NCI-H69 (cell line): ENCODE measurements at places on chromosomes 11 and 22.

- DNase-seq, result no peak
These were observed 36.9 kb downstream of the NAALAD2 start for GRCh38 chr11:90171359-90171758.

DNA sequence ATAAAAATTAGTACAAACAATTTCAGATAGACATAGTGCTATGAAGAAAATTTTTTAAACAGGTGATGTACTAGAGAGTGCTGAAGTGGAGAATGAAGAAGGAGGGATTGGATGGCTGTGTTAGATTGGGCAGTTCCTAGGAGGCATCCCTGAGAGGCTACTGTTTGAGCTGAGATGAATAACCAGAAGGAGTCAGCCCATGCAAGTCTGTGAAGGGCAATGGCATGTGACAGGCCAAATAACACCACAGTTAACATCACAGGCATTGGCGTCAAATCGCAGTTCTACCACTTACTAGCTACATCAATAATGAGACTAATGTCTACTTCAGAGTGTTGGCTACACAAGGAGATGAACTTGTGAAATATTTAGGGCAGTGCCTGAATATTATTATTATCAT is 35.4 kb downstream of the HORMAD2 start:
- DNase-seq, result no peak

GRCh38 chr11:109089144-109089543 is 332.8 kb upstream of the C11orf87 start:
- DNase-seq, result no peak

- DNase-seq, result no peak
These were observed 80.9 kb downstream of the MED15 start for GRCh38 chr22:20588092-20588842.

GRCh38 chr11:72001834-72002591 is 3.3 kb downstream of the IL18BP start:
- DNase-seq, result no peak

- DNase-seq, result no peak
These were observed 14.2 kb downstream of the RANGAP1 start for GRCh38 chr22:41271787-41272186.

DNA sequence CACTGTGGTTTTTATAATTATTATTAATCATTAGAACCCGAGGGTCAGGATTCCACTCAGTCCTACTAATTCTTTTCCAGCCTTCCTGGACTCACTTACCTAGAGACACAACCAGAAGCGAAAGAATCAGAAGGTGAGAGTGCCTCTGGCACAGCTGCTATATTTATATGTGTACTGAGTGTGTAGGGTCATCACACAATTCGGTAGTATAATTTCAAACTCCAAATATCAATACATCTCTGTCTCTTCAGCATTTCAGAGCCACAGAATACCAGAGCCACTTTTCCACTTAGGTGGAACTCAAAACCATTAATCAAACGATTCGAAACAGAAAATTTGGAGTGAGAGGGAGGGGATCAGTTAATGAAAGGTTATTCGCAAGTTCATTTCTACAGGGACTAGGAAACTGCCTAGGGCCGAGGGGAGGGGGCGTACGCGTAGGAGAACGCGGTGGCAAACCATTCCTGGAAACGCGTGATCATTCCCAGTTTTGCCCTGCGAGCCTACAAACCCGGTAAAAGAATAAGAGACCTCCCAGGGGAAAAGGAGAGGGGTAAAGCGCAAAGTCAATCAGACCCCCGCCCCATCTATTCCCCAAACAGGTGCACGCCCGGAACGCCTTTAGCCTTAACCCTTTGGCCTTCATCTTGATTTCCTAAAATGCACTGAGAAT is 5.4 kb downstream of the BSX start:
- DNase-seq, result no peak

DNA sequence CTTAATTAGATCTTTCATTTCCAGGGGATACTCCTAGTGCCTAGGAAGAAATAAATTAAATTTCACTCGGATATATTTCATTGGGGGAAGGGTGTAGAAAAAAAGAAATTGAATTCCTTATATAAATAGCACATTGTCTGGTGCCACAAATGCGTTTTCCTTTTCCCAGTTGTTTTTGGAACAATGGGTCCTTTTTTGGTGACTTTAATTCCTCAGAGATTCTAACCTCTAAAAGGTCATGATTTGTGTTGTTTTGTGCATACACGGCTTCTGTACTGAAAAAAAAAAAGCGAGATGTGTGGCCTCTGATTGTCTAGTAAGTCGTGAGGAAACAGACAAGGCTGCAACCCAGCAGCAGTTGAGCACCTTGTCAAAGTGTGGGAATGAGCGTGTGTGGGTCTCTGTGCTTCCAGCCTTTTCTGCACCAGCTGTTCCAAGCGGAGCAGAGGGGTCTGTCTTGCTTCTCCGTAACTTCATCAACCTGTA is 64.5 kb upstream of the CRTAM start:
- no peak for DNase-seq

- DNase-seq, result peak; percentile 92
These were observed 19.8 kb downstream of the FAM118A start for GRCh38 chr22:45329530-45329936.

DNA sequence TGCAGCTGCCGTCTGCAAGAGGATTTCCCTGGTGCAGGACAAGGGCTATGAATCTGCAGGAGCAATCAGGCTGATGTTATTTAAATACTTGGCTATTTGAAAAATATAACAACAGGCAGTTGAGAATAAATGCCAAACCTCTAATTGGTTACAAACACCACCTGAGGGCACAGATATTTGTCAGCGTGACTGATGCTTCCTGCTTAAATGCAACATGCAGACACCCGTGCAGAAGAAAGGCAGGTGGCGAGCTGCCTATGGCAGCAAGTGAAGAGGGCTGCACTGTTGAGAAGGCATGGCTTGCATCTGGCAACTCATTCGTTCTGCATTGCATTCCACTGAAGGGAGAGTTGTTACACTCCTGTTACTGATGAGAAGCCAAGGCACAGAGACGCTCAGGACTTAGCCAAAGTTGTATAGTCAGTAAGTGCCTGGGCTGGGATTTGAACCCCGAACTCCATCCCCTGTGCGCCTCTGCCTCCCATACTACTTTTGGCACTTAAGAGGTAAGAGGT is 350.6 kb downstream of the TENM4 start:
- peak; percentile 87 for DNase-seq

DNA sequence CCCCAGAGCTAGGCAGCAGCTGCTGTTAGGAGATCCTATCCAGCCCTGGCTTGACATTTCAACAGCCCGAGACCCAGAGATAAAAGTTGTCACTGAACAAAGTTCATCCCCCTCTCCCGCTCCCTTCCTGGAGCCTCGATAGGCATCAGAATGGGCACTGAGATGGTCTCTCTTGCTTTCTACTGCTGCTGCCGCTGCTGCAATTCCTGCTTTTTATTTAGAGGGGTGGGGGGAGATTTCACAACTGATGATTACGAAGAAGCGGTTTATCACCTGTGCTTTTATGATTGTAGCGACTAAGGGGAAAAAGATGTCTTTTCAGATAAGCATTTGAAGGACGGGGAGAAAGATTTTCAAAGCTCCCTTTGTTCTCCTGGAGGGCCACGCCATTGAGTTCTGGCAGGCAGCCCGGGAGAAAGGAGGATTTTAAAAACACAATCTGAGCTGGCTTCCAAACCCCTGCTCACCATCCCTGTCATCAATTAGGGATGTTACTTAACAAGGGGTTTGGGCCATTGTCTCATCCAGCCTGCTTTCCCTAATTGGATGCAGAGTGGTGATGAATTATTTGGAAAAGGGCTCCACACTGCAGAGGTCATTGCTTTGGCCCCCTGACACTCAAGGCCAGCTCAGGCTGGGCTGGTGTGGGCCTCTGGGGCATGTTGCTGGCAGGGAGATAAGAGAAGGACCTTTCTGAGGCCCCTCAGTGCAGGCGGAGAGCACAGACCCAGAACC is 344.7 kb downstream of the BUD13 start:
- peak; percentile 84 for DNase-seq

GRCh38 chr11:76783294-76783895 is at the start of gene TSKU:
Gene TSKU (plus strand): TSS chr11:76783356. CDS start chr11:76795617, 12,261 bp downstream.
- DNase-seq, result no peak

DNA sequence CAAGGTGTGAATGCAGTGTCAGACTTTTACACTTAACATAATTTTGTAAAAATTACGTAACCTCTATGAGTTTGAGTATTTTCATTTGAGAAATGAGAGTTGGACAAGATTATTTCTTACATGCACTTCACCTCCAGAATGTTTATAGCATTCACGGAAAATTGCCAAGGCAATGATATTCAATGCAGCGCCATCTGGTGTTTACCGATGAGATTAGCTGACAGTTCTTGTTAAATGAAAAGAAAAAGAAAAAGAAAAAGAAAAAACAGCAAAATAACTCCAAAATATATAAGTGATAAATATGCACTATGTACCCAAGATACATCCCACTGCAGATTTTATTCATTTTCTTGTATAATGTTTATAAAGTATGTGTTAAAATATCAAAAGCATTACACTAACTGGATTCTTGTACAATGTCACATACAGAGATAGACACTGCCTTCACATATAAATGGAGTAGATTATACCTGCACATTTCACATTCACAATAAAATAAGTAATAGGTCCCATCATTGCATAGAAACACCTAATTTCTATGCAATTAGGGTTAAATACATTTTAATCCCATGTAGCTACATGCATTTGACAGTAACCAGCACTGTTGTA is 976.3 kb upstream of the FAT3 start:
- DNase-seq, result peak; percentile 78

- no peak for DNase-seq
These were observed 816.9 kb upstream of the CCDC90B start for GRCh38 chr11:84103096-84103495.

GRCh38 chr11:68383976-68384501 is 71.6 kb downstream of the LRP5 start:
- peak; percentile 54 for DNase-seq

GRCh38 chr11:93967258-93967657 is 53.9 kb upstream of the HEPHL1 start:
- DNase-seq, result no peak

GRCh38 chr11:108609682-108610081 is 16.1 kb upstream of the EXPH5 start:
- no peak for DNase-seq

GRCh38 chr22:43491177-43491576 is 79.4 kb downstream of the MPPED1 start:
- no peak for DNase-seq

GRCh38 chr11:2989006-2989405 is 3.1 kb downstream of the NAP1L4 start:
- DNase-seq, result no peak

DNA sequence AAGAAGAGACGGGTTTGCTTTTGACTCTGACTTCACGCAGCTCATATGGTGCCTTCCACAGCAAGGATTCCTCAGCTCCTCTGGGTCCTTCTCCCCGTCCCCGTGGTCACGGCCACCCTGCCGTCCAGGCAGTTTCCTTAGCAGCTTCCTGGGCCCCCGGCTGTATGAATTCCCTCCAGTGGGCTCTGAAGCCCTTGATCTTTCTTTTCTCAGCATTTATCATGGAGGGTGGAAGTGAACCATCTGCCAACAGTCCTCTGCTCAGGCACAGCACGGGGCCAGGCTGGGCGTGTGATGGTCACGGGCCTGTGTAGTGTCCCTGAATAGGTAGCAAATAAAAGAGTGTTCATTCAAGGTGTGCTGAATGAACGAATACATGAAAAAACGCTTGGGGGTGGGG is 782.4 kb downstream of the BRD1 start:
- DNase-seq, result no peak

DNA sequence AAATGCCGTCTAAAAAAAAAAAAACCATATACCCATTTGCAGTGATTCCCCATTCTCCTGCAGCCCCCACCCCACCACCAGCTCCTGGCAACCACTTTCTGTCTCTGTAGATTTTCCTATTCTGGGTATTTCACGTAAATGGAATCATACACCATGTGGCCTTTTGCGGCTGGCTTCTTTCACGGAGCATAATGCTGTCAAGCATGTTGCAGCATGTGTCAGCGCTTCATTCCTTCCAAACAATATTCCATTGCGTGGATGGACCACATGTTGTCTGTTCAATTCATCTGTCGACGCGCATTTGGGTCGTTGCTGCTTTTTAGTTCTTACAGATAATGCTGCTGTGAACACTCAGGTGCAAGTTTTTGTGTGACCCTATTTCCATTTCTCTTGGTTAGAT is 14.8 kb upstream of the EMID1 start:
- no peak for DNase-seq

DNA sequence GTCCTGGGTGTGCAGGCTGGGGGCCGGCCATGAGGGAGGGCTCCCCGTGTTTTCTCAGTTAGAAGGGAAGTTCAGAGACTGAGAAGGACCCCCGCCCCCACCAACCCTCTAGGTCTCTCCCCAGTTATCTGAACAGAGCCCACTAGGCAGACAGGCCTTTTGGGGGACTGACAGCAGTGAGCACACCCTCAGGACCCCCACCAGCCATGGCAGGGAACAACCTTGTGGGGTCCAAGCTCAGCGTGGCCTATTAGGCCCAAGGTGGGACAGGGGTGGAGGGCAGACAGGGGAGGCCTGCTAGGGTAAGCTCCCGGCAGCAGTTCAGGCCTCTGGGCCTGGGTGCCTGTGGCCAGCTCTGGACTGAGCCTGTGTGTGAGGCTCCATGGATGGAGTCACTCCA is 5.6 kb downstream of the LRRC75B start:
- DNase-seq, result no peak

GRCh38 chr11:119591836-119592310 is 137.1 kb downstream of the NECTIN1 start:
- no peak for DNase-seq

- DNase-seq, result no peak
These were observed 25.0 kb downstream of the CYB5R2 start for GRCh38 chr11:7648264-7648663.

DNA sequence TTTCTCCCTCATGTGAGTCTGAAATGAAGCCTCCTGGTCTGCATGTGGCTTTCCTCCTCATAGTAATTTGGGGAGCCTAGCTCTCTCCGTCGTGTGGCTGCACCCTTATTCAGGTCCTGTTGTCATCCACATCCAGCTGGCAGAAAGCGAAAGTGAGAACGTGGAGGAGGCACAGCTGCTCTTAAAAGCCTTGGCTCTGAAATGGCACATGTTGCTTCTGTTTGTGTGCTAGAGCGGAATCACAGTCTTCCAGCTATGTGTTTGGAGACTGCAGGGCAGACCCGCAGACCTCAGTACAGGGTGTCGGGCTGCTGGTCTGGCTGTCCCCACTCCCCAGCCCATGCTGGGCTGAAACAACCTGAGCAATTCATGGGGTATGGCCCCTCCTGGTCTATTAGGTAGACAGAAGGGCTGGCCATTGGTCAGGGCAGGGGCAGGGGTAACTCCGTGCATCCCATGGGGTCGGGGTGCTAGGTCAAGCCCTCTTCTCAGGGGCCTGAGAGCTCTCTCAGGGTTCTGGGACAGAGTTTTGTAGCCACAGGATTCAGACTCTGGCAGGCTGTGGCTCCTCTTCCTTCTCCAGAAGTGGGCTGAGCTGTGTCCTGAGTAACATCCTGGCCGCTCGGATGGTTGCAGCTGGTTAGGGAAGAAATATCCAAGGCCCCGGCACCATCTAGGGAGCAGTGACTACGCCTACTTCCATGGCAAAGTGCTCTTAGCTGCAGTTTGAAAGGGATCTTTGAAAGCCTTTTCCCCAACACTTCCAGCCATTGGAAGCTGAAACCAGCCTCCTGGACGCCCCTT is 50.6 kb downstream of the C11orf96 start:
- peak; percentile 25 for DNase-seq
